Suprapubic skin (tissue), 4 donors: ENCODE measurements at places on chromosomes 3 and 15.

DNA sequence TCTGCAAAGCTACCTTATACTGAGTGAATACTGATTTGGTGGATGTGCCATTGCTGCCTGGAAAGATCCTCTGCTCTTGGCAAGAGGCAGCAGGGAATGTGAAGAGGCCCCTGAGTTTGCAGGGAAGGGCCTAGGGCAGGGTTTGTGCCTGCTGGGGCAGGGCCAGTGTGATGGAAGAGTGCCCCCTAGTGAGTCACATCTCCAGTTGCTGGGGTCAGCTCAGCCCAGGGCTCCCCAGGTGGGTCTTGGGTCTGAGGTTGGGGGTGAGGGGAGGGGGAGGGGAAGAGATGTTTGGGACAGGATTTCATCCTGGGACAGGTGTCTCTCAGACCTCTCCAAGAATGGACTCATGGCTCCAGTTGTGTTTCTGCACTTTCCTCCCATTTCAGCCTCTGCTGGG, 4.1 kb upstream of the AMOTL2 start:
- peak; percentile 49 for DNase-seq

GRCh38 chr15:39194106-39194830, 386.6 kb upstream of the THBS1 start:
- DNase-seq, result no peak

GRCh38 chr3:24773798-24774197, 279.1 kb upstream of the THRB start:
- DNase-seq, result no peak

GRCh38 chr3:195796795-195797194, 14.9 kb downstream of the MUC4 start:
- no peak for DNase-seq

GRCh38 chr3:182323898-182324297, 469.4 kb upstream of the ATP11B start:
- no peak for DNase-seq

GRCh38 chr15:59105854-59106253, 908 bp downstream of the CCNB2 start:
- DNase-seq, result no peak

GRCh38 chr3:140917772-140918171, 23.9 kb upstream of the SLC25A36 start:
- DNase-seq, result no peak

- DNase-seq, result no peak
These were observed 231.0 kb upstream of the RASGRP1 start for GRCh38 chr15:38795471-38796245.

DNA sequence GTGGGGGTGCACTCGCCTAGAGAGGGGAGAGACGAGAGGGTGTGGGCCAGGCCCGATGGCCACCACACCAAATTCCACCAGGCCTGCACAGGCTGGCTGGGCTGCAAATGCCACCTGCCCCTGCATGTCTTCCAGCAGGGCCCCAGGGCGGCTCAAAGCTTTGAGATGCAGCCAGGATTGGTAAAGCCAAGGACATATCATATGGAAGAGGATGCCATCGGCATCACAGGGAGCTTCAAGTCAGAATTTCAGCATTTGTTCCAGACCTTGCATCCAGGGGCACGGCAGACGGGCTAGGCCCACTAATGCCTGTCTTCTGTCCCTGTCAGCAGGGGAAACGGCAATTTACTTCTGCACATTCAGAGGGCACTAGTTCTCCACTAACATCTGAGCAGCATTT, 97.8 kb downstream of the NUP210 start:
- no peak for DNase-seq

DNA sequence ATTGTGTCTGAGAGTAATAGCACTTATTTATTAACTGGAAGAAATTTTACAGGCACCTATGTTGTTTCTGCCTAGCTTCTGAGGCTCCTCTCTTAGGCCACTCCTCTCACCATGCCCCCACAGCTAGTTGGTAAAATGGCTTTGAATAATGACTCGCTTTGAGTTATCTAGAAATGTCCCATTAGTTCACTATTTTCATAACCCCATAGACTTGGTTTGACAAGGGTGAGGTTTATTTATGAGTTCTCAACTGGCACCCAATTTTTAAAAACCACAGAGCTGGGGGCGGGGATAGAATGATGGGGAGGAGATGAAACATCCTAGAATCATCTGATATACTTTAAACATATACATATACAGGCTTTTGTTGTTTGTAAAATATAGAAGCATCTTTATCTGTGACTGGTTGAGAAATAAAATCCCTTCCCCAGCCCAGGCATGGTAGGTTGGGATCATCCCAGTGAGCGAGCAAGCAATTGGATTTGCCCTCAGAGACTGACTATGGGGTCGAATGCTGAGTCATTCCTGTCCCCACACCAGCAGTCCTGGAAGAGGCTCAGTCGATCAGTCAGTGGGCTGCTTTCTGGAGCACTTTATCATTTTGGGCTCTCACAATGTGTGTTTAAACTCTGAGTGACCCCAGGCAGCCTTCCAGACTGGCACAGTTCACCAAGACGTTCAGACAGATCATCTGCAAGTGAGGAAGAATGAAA, 60.2 kb upstream of the TSEN2 start:
- DNase-seq, result no peak

DNA sequence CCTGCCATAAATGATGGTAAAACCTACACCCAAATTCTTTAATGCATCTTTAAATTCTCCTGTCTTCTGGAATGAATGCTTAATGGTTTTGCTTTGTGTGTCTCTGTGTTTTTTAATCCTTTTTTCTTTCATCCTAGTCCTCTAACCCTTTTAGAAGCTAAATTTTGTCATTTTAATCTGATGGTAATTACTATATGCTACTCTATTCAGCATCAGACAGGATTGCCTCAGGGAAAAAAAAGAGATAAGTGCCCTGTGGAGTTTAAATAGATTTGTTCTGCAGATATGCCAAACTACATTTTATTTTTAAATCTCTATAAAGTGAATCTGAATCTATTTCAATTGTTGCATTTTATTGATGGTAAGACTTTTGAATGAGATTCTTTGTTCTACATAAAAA, 966.8 kb downstream of the NSUN3 start:
- DNase-seq, result no peak

- no peak for DNase-seq
These were observed 29.3 kb downstream of the ASTE1 start for GRCh38 chr3:130997289-130997688.

DNA sequence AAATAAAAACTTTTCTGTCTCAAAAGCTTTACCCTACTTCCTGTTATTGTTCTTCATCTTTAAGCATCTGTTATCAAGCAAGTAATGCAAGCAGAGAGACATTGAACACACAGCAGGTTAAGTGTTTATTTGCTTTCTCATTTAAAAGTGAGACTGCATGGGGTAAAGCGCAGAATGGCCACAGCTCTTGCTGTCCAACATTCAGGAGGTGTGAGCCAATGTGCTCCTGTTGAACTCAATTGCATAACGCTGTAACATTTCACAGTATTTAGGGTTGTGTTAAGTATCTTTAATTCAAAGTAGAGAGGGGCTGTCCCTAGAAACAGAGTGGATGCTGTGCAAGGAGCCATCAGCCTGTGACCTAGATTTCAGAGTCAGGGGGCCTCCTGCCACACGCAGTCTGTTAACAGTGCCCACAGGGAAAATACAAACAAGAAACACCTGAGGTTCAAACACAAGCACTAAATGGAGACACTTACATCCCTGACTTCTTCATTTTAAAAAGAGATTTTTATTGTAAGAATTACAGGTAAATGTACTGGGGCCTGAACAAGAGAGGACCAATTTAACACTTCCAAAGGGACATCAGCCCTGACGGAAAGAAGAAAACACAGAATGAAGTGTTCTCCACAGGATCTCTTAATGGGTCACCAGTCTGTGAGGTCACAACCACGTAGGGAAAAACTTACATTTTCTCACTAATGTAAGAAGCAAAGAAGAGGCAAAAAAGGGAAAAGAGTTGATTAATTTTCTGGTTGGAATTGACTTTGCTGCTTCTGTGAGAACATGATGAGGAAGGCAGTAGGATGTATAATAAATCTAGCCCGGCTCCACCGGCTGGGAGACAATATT, 815.1 kb downstream of the VGLL3 start:
- DNase-seq, result no peak

- no peak for DNase-seq
These were observed 11.1 kb downstream of the EFCAB12 start for GRCh38 chr3:129417326-129417725.

GRCh38 chr3:187616307-187616972, 53.8 kb downstream of the SST start:
- DNase-seq, result no peak

GRCh38 chr3:81516042-81516441, 245.4 kb downstream of the GBE1 start:
- no peak for DNase-seq

GRCh38 chr3:151259664-151260063, 18.7 kb downstream of the P2RY14 start:
- no peak for DNase-seq

DNA sequence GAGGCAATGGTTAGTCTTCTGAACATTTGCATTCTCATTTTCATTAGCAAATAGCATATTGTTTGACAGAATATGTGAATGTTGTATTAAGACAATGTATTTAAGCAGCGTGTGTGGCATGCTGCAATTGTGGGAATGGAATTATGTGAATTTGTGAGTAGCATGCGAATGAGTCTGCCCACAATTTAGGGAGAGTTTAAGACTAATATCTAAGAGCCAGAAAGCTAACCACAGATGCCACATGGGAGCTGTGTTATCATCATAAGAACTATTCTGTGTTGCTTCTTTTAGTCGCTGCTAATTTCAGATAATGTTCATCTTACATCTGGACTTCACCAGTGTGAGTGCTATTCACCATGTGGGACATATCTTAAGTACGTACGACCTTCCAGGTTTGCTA, 494.5 kb downstream of the RBMS3 start:
- DNase-seq, result no peak

DNA sequence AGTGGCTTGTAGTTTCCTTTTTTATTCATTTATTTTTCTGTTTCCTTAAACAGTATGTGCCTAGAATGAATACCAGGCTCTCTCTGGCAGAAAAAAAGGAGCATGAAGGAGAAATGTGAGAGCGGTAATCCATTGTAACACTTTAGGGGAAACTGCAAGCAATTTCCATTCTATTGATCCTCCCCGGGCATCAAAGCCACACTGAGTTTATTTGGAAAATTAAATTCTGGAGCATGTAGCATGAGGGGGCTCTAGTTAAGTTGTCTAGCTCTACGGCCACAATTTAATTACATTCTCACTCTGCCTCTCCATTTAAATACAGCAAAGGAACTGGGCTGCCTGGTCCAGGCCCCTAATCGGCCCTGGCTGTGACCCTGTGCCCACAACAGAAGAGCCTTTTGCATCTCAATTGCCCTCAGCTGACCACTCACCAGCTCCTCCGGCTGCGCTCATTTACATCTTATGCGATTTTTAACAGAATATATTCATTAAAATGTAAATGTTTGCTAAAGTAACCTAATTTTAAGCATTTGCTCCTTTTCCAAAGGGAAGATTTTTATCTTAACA, 72.9 kb downstream of the MEGF11 start:
- no peak for DNase-seq

DNA sequence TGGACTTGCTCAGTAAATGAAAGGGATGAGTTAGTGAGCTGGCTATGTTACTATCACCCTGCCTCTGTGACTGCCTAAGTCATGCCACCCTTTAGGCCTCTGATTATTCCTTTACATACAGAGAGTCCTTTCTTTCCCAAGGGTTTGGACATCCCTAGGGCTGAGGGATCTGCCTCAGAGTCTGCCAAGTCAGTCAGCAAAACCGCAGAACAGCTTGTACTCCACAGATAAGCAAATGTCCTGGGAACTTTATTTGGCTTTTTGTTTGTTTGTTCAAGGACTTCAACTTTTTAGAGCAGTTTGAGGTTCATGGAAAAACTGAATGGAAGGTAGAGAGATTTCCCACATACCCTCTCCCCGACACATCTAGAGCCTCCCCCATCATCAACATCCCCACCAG, 82.6 kb upstream of the TRIM42 start:
- no peak for DNase-seq

- no peak for DNase-seq
These were observed 19.1 kb upstream of the XYLB start for GRCh38 chr3:38327335-38328009.

- no peak for DNase-seq
These were observed 147.5 kb downstream of the NFKBIZ start for GRCh38 chr3:101996832-101997231.

GRCh38 chr15:67179411-67179995, 75.0 kb downstream of the AAGAB start:
- DNase-seq, result no peak

DNA sequence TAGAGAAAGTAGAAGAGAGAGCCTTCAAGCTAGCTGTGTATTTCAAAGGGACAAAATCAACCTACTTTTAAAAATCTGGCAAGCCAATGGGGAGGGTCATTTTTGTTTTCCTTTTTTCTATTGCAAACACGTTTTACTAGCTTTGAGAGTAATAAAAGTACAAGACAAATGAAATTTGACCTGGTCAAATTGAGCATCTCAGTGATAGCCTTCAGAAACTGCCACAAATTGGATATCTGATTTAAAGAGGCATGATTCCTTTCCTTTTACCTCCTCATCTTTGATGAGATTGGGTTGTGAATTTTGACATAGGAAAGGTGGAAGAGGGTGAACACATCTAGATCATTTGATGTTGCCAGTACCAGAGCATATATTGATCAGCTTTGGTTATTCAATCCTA, 53.6 kb upstream of the RBMS3 start:
- no peak for DNase-seq
